H1 (cell line): ENCODE measurements at places on chromosomes 16 and 17. TPM values are rescaled to one million over a fixed set of nuclear protein-coding genes. Genes with fewer than 3 reads are reported as not detected.

Gene C1QTNF1
- 2.5 and 3.5 TPM in 2 replicates for total RNA-seq

Gene TP53TG3
- not detected in 2 replicates for total RNA-seq

Gene IGF2BP1
- 487 and 513 TPM in 2 replicates for total RNA-seq

Gene HSDL1
- 55.7 and 58.5 TPM in 2 replicates for total RNA-seq

Gene OR1E2
- not detected in 2 replicates for total RNA-seq

Gene SPNS2
- total RNA-seq, result 0.98 and 1.5 TPM in 2 replicates

Gene TAT
- total RNA-seq, result not detected in 2 replicates

Gene FBXL16
- 10.3 and 12.5 TPM in 2 replicates for total RNA-seq

Gene TP53TG3C
- not detected in 2 replicates for total RNA-seq

Gene SLC5A2
- 0.56 and 1.1 TPM in 2 replicates for total RNA-seq

Gene ADAM11
- 2.8 and 2.9 TPM in 2 replicates for total RNA-seq

Gene RMI2
- 96.0 and 96.9 TPM in 2 replicates for total RNA-seq

Gene RND2
- 51.3 and 56.8 TPM in 2 replicates for total RNA-seq

Gene ST6GALNAC2
- not detected in 2 replicates for total RNA-seq

Gene KRTAP4-5
- not detected in 2 replicates for total RNA-seq
